ENCODE measurements at places on chromosomes 13 and 19.

GRCh38 chr19:49020931-49021895 lies 2.9 kb downstream of the CGB3 start:
- DNase-seq, result no peak

- DNase-seq, result no peak
Observed at GRCh38 chr13:57739543-57740190, 108.1 kb downstream of the PCDH17 start.

DNA sequence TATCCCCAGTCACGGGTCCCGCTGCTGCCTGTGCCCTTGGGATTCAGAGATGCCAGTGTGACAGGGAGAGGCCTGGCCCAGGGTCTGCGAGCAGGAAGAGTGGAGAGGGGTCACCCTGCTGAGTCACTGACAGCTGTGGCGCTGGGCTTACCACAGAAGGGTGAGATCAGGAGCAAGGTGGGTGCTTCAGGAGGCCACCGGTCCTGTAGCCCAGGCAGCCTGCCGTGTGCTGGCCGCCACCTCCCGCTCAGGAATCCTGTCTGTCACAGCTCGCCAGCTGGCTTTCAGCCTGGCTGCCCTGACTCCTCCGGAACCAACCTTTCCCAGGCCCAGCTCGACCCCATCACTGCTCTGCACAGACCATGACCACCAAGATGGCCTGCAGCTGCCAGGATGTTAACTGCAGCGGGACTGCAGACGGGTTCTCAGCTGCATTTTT lies 25.3 kb downstream of the NAXD start:
- no peak for DNase-seq

GRCh38 chr19:5339198-5339949 lies 1.2 kb downstream of the PTPRS start:
- DNase-seq, result no peak

DNA sequence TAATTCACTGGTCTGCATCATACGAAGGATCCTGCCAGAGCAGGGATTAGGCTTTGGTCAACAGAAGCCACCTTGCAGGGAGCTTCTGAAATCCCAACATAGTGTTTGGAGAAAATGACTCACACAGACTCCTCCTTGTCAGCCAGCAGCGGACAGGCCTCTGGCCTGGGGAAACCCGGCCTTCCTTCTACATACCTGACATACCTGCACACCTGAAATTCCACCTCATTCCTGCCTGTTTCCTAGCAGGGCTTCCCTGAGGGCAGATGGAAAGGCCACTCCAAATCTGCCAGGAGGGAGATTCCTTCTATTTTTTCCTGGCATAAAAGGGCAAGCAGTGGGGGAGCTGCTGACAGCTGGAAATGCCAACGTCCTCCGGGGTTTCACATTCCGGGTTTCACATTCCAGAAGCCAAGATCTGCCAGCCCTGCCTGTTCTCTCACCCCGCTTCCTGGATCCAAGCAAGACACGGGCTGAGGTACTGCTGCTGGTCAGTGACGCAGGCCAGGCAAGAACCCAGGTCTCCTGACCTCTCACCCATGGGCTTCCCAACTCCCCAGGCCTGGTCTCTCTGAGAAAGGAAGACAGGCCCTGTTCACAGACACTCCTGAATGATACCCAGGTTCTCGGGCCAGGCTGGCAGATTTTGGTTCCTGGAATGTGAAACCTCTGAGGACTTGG lies 18.2 kb upstream of the IGFL1 start:
- DNase-seq, result no peak

DNA sequence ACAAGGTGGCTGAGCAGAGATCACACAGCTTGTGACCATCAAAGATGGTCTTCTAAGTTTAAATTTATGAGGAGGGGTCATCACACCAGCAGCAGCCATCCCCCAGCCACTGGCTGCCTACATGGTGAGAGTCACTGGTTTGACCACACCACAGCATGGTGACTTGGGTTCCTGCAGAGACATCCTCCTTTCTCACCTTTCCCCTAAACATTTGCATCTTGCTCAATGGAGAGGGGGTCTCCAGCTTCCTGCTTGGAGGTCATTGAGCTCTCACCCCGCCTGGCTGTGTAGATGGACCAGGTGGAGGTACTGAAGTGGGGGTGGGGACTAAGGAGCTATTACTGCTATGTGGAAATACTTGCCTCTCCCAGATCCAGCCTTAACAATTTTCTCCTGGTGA lies 247.6 kb upstream of the ARGLU1 start:
- no peak for DNase-seq

DNA sequence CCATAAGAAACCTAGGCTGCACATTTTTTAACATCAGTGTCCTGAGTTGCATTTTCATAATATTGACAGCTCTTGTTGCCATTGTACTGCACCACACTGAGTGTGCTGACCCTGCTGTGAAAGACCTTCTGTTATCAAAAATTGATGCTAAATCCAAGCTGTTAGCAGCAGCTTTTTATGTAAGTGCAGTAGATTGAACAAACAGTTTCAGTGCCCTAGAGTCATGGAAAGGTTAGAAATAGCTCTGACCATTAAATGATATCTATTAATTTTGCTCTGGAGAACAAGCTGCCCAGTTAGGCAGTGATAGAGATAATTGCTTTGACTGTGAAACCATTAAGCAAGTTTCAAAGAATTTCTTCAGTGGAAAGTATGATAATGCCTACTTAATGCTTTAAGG lies 1289.2 kb upstream of the PCDH20 start:
- DNase-seq, result no peak

DNA sequence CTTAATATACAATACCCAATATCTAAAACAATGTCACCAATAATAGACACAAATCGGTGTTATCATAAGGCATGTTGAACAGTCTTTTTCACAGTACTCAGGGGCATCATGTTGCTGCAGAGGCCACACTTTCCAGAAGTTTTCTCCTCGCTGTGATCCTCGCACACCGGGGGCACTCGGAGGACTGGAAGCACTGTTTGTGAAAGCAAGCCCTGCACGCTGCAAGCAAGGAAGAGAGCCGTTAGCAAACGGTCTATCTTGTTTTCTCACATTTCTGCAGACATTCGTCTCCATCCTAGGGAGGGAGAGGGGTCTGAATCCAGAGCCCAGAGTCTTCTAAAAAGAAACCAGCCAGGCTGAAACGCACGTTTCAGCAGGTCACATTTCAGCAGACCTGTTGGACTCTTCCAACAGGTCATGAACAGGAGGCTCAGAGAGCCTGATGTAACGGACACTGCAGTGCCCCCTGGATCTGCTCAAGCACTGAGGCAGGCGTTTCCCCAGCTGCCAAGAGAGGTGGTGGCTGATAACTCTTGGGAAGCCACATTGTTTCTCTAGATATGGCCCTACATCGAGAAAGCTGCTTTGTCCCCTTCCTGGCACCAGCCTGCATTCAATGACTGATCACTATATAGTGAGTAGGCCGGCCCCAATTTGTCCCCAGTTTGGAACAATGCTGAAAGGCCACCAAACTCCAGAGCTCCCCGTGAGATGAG lies 43.6 kb downstream of the RUBCNL start:
- no peak for DNase-seq

- no peak for DNase-seq
Observed at GRCh38 chr13:113493315-113493951, 2.9 kb upstream of the DCUN1D2 start.

DNA sequence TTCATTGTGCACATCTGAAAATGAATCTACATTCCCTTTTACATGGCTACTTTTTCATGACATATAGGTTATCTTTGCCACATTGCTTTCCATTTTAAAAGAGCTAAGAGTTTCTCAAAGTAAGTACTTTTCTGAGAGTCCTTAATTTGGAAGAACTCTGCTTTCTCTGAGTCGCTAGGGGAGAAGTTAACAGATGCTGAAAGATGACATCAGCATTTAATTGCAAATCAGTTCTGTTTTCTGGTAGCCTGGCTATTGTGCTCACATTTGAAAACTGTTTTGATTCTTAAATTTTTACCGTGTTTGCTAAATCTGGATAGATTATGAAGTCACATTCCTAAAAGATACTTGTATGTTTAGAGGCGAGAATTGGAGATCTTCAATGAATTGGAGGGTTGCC lies 107.7 kb upstream of the C1QTNF9B start:
- no peak for DNase-seq

DNA sequence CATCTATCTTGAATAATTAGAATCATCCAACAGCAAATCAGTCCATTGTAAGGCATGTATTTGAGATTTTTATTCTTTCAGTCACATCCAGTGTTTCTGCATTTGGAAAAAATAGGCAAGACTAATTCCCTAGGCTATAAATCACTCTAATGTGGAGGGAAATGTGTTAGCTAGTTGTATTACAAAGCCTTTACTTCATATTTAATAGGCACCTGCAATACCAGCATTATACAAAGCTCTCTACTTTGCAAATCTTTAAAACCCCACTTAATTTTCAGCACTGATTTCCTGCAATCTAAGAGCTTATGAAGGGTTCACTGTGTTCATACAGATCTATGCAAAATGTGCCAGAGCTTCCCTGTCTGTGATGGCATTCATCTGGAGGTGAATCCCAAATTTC lies 12.3 kb downstream of the PCDH9 start:
- no peak for DNase-seq

GRCh38 chr19:44573627-44574026 lies 39.7 kb upstream of the IGSF23 start:
- DNase-seq, result no peak

DNA sequence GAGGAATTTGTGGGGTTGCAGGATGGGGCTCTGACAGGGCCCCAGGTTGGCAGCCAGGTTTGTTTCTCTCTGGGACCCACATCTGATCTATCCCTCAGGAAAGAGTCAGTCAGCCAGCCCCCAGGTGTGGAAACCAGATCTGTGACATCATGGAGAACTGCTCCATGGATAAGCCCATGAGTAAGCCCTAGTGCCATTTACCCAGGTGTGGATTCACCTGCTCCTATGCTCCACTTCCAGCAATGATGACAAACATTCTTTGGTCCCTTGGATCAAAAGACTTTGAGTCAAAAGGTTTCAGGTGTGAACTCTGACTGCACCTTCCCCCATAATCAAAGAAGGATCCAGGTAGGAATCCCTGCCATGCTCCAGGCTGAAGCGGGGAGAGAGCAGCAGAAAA lies 26.9 kb upstream of the IGFL4 start:
- DNase-seq, result no peak

- DNase-seq, result no peak
Observed at GRCh38 chr13:106232681-106233080, 302.8 kb downstream of the EFNB2 start.

- no peak for DNase-seq
Observed at GRCh38 chr19:13976446-13976845, 24.1 kb downstream of the DCAF15 start.

- DNase-seq, result no peak
Observed at GRCh38 chr13:75774176-75774575, 138.0 kb downstream of the LMO7 start.

DNA sequence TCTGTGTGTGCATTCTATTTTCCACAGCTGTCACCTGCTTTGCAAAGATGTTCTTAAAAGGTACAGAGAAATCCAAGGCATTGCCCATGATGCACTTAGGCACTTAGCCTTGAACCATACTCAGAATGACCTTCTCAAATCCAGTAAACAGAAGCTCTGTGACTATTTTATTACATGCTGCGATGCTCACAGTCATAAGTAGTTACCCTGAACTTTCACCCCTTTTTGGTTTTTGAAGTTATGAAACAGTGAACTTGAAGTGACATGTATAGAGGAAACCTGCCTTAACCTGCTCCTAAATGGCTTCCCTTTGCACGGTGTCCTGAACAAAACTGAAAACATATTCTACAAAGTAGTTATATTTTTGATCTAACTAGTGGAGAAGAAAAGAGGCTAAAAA lies 100.4 kb downstream of the SLC10A2 start:
- DNase-seq, result no peak

- no peak for DNase-seq
Observed at GRCh38 chr19:30070198-30070967, 128.3 kb downstream of the URI1 start.

DNA sequence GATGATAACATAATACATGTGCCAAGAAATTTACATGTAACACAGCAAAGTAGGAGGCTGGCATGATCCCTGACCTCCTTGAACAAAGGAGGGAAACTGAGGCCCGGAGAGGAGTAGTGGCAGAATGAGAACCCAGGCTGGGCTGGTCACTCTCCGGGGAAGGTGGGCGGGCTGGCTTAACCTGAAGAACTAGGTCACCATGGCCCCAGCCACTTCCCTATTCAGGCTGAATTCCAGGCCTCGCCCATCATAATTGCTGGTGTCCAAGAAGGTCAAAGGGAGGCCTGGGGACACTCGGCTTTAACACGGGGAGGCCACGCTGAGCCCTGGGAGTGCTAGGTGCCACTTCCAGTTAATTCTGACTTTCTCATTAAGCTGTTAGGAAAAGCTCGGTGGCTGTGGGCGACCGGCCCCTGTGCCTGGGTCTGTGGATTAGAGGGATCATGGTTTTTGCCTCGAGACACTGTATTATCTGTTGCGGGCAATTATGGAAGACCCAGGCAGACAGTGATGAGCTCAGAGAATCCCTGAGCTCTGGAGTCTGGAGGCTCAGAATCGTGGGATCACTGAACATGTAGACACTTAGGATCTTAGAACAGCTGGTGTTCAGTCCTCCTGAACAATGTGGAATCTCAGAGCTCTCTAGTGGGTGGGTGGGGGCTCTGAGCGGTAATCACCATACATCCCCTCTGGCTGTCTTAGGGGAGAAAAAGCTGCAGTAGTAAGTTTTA lies 5.0 kb upstream of the TINCR start:
- DNase-seq, result no peak

DNA sequence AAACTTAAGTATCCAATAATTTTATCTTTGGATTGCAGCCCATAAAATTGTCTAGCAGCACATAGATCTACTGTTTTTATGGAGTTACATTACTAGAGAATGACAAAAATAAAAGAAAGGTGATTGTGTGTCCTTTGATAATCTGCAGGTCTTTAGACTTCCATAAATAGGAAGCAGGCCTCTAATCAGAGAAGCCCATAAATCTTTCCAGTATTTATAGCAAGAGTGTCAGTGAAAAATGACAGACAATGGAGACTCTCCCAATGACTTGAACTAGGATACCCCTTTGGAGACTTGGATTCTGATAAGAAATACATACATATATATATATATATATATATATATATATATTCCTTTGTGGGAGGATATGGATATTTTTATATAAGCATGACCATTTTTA lies 351.2 kb downstream of the PCDH17 start:
- DNase-seq, result no peak

DNA sequence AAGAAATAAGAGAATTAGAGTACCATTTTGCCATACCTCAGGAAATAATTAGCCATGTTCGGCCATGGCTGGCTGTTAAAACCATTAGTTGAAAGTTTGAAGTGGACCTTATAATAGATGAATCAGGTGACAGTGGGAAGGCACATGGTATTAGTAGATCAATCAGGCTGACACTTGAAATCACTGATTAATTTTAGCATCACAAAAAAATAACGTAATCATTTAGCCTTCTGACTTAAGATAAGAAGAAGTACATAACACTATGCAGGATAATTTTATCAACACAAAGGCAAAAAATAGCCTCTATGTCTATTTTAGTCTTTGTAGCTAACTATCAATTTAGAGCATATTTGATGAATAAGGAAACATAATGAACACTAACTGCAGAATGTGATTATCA lies 615.5 kb downstream of the PCDH17 start:
- DNase-seq, result no peak
